ENCODE measurements at places on chromosomes 7 and 10. TPM values are rescaled to one million over a fixed set of nuclear protein-coding genes. Genes with fewer than 3 reads are reported as not detected.

The ASB13 gene
- 22.8 TPM for polyA plus RNA-seq

The RELN gene
- polyA plus RNA-seq: not detected

DNA sequence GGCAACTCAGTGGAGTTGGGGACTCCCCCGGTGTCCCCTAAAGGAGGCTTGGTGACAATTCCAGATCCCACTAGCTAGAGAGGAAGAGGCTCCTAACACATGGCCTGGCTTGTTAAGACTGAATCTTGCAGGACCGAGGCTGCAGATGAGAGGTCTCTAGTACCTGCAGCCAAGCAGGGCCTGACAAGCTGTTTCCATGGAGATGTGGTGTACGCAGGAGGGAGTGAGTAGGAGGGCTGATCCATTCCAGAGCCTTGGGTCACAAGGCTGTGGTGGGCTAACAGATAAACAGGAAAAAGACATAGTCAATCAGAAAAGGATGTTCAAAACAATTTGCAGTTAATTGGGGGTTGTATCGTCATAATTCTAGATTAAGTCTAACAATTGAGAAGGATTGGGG lies 77.3 kb upstream of the MKLN1 start:
- no peak for DNase-seq

GRCh38 chr7:117872561-117873309 lies 506 bp downstream of the CTTNBP2 start:
- no peak for DNase-seq

- DNase-seq: no peak
Measured at GRCh38 chr10:91552274-91553095, 80.4 kb downstream of the PPP1R3C start.

GRCh38 chr7:128687131-128687530 lies 15.0 kb downstream of the GARIN1A start:
- no peak for DNase-seq

- no peak for DNase-seq
Measured at GRCh38 chr7:102810916-102811315, 62.1 kb downstream of the FAM185A start.

DNA sequence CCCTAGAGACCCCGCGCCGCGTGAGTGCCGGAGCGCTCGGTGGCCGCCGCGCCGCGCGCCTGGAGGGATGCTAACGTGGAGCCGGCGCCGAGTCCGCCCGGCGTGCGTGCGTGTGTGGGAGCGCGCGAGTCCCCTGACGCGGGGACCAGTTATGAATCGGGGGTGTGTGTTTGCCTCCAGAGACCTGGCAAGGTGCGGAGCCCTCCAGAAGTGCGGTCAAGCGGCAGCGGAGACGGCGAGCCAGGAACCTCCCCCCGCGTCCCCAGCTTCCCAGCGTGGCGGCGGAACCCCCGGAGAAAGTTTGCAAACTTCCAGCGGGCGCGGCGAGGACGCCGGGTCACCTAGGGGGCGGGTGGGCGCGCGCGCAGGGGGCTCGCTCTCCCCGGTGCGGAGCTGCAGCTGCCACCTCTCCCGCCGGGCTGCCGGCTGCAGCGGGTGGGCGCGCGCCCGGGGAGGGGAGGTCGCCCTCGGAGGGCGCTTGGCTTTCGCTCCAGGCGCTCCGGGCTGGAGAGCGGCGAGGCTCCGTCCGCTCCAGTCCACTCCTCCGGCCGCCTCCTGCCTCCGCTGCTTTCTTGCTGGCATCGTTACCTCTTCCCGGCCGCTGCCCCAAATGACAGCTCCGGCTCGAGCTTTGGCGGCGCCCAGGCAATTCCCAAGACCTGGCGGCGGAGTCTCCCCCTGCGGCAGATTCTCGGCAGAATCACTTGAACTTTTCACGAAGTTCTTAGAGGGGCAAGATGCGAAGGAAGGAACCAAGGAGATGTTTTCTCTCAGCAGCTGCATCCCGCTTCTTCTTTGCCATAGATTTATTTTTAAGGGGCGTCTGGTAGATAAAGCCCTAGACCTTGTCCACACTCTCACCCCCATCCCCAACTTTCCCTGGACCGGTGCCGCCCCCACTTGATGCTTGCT lies 2.3 kb upstream of the CREB5 start:
- DNase-seq: no peak

DNA sequence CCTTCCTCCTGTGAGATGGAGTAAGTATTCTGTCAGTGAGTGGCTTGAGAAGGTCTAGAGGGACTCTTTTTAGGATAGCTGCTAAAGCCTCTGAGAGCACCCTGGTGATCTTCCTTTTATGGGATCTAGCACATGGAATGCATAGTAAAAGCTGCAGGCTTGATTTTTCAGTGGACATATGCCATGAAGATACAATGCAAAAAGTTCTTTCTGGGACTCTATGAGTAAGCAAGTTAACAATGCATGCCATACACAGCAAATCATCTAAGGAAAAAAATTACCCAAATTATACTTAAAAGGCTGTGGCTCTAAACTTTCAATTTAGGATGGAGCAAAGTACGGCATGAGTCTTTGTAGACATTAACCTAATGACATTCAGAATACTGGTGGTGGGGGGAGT lies 154.5 kb downstream of the SGMS1 start:
- DNase-seq: no peak

DNA sequence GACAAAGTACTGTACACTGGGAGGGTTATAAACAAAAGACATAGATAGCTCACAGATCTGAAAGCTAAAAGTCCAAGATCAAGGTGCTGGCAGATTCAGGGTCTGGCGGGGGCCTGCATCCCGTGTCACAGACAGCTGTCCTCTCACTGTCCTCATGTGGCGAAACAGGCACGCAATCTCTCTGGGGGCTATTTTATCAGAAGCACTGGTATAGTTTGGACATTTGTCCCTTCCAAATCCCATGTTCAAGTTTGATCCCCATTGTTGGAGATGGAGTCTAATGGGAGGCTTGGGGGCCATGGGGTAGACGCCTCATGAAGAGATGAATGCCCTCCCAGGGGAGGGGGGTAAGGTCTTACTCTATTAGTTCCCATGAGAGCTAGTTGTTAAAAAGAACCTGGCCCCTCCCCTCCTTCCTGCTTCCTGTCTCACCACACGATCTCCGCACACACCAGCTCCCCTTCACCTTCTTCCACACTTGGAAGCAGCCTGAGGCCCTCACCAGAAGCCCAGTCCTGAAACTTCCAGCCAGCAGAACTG lies 72.5 kb upstream of the UCN3 start:
- DNase-seq: peak; percentile 61

DNA sequence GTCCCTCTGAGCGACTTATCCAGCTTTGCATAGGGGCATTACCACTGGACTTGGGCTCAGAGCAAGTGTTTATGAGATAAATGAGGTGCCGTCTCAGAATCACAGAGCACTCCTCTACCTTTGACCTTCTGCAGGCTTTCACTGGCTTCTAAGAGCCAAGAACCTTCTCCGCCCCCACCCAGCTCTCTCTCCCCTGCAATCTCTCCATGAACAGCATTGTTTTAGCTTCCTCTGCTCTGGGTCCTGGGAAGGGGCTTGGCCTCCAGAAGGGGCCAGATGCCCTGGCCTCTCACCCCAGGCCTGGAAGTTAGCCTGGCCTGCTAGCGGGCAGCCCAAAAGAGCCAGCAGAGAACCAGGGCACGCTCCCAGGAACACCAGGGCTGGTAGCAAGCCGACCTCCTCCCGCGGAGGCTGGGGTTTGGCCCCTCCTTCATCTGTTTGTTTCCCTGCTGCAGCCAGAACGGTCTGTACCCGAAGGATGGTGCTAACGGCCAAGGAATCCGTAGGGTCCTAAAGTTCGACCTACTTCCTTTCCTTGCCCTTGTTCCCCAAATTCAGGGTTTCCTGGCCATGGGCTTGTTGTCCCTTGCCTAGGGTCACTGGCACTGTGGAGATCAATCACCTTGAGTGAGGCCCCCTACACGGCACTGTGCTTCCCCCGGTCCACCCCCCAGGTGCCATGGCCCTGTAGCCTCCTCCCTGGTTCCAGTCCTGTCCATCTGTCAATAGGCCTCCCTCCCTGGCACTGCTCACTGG lies 18.7 kb upstream of the DDIT4 start:
- DNase-seq: peak; percentile 37

- DNase-seq: no peak
Measured at GRCh38 chr7:7335215-7335614, 152.9 kb downstream of the C1GALT1 start.

GRCh38 chr7:152180587-152180986 lies 155.1 kb downstream of the GALNT11 start:
- no peak for DNase-seq

DNA sequence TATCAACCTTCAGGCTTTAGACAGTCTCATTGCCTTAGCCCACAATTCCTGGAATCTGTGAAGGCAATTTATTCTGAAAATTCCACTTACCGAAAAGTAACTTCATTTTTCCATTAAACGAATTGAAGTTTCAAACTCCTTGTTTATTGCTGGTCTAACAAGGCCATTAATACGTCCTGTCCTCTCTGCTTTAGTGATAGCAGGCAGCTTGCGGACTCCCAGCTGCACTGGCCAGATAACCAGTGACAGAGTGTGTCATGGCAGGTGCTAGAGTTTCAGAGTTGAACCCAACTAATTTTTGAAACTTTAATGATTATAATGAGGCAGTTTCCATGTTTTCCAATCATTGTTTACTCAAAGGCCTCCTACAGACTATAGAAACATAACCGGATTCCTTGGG lies 31.1 kb downstream of the LOXL4 start:
- no peak for DNase-seq

- no peak for DNase-seq
Measured at GRCh38 chr10:101961591-101962498, 94.1 kb downstream of the ARMH3 start.
